ENCODE measurements at places on chromosomes 7 and 10.

DNA sequence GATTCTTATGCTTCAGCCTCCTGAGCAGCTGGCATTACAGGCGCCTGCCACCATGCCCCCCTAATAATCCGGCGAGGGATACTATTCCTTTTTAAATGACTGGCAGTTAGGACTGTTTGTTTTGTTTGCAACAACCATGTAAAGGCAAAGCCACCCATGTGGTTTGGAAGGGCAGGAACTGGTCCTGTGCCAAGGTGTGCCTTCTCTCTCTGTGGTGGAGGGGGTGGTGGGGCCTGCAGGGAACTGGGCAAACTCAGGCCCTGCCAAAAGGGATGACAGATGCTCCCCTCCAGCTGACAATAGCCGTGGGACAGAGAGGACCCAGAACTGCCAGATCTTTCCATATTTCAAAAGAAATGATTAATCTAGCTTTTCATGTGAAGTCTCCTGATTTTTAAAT lies 23.5 kb upstream of the WAPL start:
- no peak for DNase-seq

- no peak for DNase-seq
Observed at GRCh38 chr7:12917801-12918200, 230.4 kb downstream of the ARL4A start.

GRCh38 chr10:98563811-98564210 lies 117.1 kb upstream of the HPS1 start:
- no peak for DNase-seq

GRCh38 chr7:66668677-66669076 lies 40.0 kb downstream of the KCTD7 start:
- DNase-seq, result no peak

DNA sequence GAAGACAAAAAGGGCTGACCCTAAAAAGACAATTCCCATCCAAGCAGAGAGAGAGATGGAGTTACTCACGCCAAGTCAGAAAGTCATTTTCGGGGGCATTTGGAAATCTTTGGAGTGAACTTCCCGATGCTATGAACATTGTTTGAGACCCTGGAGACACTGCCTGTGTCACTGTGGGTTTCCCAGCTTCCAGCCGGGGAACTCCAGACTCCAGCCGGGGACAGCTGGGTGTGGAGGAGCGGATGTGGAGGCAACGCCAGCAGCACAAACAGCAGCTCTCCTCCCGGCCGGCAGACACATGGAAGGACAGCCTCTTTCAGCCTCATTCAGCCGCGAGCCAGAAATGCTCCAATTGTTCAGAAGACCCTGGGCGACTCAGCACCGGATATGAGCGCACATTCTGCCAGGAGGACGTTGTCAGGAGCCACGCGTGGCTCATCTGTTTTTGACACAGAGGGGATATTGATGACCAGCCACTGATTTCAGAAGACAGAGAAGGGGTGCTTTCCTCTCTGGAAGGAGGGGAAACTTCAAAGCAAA lies 97.6 kb downstream of the PRPF18 start:
- no peak for DNase-seq

GRCh38 chr7:20153999-20154398 lies 63.2 kb downstream of the MACC1 start:
- DNase-seq, result no peak

DNA sequence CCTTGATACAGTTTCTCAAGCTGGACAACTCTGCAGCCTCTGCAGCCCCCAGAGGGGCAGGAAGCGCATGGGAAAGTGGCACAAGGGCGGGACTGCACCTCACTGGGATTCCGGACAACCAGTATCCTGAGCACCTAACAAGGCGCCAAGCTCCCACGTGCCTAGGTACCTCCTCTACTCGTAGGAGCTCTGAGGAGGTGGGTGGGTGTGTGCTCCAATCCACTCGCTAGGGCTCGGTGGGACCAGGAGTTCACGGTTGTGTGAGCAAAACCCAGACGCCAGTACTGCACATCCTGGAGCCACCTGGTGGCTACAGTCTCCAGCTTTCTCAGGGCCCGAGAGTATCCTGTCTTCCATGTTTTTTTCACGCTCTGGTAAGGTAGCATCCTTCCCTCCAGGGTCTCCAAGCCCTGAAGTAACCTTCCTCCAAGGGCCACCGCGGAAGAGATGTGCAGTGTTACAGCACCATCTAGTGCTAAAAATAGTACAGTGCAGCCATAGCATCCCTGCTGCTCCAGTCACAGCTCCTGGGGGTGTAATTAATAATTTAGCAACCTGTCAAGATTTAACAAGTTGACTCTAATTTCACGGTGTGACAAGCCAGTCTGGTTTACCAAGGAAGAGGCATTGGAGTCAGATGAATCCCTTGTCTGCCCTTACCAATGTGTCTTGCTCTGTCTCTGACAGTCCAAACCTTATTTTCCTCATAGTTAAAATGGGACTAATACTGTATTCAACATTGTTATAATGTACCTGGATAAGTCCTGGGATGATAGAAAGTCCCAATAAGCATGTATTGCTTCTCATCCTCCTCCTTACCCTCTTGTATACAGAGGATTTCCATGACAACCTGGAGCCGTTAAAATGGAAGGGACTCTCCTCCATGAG lies 70.4 kb downstream of the HERPUD2 start:
- DNase-seq, result no peak

- no peak for DNase-seq
Observed at GRCh38 chr7:121273467-121274167, 55.2 kb upstream of the WNT16 start.

GRCh38 chr10:1434912-1435692 lies 302.2 kb downstream of the ADARB2 start:
- DNase-seq, result no peak

GRCh38 chr7:45075871-45076796 lies 12.6 kb downstream of the NACAD start:
- no peak for DNase-seq

DNA sequence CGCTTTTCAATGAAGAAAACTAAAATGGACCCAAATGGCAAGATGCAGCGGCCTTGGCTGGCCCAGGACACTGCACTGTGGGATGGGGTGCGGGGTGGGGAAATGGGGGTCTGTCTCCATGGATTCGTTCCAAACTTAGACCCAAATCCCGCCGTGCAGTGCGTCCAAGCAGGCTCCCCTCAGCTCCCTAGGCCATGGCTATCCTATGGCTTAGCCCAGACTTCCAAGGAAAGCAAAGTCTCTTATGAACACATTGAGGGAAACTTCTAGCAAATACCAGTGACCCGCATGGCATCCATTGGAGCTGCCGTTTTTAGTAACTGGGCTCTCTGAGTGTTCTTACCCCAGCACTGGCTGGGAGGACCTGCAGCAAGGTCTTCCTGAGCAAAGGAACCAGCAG lies 122.5 kb downstream of the EBF3 start:
- no peak for DNase-seq

DNA sequence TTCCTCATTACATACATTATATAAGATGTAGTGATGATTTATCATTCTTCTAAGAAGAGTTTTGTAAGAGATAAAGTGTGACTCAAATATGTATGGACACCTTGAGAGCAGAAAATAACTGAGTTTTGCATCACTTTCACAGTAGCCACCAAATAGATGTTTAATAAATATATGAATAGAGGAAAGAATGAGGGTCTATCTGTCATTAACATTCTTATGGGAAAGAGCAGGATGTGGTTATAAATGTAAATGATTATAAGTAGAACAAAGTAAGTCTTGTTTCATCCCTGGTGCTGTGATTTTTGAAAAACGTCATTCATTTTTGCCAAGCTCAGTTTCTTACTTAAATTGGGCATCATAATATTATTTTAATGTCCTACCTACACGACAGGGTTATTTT lies 15.0 kb upstream of the CRPPA start:
- DNase-seq, result no peak

Measured in stimulated activated CD8-positive, alpha-beta memory T cell treated with anti-CD3 and anti-CD28 coated beads, Interleukin-4, amount 100 ng/mL, for 24 hours (primary cell).